AG10803 (cell line): ENCODE measurements at places on chromosomes 4 and X.
A peak's percentile ranks its signal among the peaks of the same experiment; 100 is the strongest.

DNA sequence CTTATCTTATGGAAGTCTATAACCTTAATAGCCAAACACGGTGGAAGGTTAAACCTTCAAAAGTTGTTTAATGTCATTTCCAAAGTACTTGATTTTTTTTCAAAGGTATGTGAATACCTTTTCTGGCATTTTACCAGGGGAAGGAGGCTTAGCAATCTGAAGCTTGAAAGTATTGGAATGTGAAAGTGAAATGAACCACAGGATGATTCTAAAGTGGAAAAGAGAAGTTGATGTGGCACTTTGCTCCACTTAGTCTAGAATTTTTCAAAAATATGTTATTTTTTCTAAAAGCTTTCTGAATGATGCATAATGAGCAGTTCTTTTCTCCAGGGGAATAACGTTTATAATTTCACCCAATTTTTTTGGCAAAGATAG lies 19.2 kb downstream of the PI4K2B start:
- DNase-seq = no peak

GRCh38 chr4:172305698-172306097 lies 492.5 kb downstream of the GALNTL6 start:
- no peak for DNase-seq

DNA sequence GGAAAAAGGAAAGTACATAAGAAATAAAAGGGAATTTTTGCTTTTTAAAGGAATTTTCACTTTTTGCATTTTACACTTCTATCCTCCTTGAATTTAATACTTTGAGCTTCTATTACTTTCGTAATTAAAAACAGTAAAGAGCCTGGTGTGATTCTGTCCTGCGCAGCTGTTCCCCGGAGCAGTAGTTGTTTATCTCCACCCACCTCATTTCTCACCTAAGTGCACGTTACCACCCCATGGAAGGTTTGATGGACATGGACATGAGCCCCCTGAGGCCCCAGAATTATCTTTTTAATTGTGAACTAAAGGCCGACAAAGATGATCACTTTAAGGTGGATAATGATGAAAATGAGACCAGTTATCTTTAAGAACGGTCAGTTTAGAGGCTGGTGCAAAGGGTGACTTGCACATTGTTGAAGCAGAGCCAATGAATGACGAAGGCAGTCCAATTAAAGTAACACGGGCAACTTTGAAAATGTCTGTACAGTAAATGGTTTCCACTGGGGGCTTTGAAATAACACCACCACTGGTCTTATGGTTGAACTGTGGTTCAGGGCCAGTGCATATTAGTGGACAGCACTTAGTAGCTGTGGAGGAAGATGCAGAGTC lies 52.1 kb upstream of the TEX13D start:
- DNase-seq = no peak

GRCh38 chrX:24728530-24728929 lies 34.8 kb downstream of the POLA1 start:
- DNase-seq = no peak

- no peak for DNase-seq
Measured at GRCh38 chr4:79495447-79495846, 87.4 kb upstream of the GK2 start.

GRCh38 chr4:150964754-150965153 lies 50.3 kb downstream of the LRBA start:
- no peak for DNase-seq

- DNase-seq = no peak
Measured at GRCh38 chrX:11611965-11612364, 53.8 kb downstream of the ARHGAP6 start.

DNA sequence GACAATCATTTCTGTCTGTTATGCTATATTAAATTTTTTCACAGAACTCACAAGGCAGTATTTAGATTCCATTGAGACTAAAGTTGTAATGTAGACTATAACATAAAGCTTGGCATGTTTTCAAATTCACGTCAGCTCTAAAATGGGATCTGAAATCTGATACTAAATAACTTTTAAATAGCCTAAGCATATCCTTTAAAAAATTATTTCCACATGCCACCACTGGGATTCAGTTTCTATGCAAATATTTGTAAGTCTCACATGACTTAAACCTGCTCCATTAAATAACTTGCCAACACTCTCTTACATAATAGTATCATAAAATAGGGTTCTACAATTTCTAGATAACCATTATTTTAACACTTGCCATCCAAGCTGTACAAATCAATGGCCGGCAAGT lies 32.4 kb downstream of the KLHL8 start:
- peak; percentile 18 for DNase-seq

DNA sequence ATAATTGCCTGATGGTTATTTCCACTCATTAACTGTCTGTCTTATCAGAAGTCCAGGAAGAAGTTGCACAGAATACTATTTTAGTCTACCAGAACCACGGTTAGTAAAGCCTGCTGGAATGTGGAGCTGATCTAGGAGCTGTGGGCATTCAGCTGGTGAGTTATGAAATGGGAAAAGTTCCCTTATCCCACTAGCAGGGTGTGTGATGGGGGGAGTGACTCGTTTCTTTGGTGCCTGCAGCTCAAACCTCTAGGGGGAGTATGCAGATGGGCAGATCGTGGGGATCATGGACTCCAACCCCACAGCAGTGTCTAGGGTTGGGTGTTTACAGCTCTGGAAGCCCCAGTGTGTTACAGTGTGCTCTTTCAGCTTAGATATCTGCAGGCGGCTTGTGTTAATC lies 305.7 kb upstream of the BOD1L1 start:
- DNase-seq = peak; percentile 61

DNA sequence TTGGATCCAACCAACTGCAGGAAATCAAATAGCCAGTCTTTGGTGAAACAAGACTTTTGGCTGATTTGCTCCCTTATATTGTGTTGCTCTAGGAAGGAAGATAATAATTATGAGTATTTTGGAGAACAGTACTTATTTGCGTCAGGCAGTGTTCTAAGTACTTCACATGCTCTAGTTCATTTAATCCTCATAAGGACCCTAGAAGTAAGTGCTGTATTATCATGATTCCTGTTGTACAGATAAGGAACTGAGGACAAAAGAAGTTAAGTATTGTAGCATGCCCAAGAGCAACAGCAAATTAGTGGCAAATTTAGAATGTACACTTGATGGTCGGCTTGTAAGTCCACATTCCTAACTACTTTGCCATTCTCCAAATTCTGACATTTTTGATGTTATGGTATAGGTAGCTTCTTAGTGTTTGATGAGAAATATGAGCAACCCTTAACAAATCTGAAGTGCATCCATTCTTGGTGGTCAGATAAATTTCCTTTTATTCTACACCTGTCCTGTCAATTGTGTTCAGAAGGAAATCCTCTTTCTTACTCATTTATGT lies 72.0 kb downstream of the SPRY1 start:
- DNase-seq = no peak

- no peak for DNase-seq
Measured at GRCh38 chr4:123444290-123444731, 47.7 kb downstream of the SPRY1 start.

GRCh38 chrX:101550751-101551379 lies 518 bp downstream of the ARMCX1 start:
- peak; percentile 31 for DNase-seq

- no peak for DNase-seq
Measured at GRCh38 chr4:24807611-24808010, 12.2 kb downstream of the SOD3 start.

- DNase-seq = no peak
Measured at GRCh38 chrX:133864236-133864635, 121.2 kb downstream of the GPC3 start.

- DNase-seq = peak; percentile 23
Measured at GRCh38 chr4:152735396-152735859, 44.1 kb downstream of the TIGD4 start.

GRCh38 chr4:38241541-38241940 lies 281.3 kb downstream of the PTTG2 start:
- no peak for DNase-seq

- DNase-seq = peak; percentile 20
Measured at GRCh38 chr4:121278811-121279368, 101.9 kb downstream of the QRFPR start.

DNA sequence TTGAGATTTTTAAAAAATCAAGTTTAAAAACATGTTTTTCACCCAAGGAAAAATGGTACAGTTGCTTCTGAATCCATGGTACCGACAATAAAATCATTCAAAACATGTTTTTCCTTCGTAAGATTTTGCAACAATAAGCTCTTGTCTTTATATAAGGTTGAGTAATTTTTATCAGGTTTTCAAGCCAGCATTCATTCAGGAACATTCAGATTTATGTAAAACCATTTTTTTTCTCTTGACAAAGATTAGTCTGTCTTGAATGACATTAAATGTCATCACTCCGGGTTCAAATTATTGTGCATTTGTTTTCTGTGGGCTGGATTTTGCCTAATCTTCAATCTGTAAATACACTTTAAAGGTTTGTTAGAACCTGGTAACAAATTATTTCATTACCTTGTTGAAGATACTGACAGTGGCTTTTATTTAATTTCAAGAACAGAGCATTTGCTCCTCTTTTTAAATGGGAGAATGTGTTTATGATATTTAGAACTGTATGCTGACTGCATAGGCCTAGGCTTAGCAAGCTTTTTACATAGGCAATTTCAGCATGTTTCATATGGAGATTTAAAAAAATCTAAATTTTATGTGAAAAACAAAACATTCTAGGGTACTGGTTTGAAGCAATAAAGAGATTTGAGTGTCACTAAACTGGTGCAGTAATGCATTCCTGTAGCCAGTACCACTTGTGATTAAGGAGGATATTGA lies 336.4 kb upstream of the HAND2 start:
- DNase-seq = no peak

GRCh38 chrX:135914404-135914803 lies 20.9 kb downstream of the SAGE1 start:
- DNase-seq = no peak

DNA sequence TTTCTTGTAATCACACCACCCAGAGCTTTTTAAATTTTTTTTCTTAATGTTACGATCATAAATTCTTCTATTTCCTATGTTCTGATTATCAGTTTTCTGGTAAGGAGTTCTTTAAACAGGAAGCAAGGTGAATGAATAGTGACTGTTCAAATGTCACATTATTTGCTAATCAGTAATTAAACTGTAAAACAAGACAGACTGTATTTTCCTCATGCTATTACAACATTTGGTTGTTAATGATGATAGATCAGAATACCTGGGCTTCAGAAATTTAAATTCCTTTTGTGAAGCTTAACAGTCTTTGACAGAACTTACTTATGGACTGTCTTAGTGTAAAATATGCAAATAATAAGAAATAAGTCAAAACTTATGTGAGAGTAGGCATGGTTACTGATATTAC lies 41.4 kb downstream of the CLCN3 start:
- no peak for DNase-seq

DNA sequence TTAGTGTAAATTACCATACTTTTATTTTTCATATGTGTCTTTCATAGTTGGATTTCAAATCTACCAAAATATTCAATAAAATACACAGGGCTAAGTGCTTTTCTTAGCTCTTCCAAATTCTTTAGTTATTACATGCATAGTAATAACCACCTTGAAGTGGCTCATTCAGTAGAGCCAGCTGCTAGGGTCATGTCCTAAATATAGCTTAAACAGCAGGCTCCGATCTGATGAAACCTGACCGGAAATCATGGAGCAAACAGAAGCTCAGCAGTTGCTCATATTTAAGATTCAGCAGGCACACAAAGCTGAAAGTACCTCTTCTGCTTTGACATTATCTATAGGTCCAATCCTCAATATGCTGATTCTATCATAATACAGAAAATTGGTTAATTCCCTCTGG lies 1470.4 kb downstream of the ADGRL3 start:
- no peak for DNase-seq

- no peak for DNase-seq
Measured at GRCh38 chr4:9943761-9944160, 77.5 kb downstream of the SLC2A9 start.

GRCh38 chrX:14528629-14529289 lies 577 bp upstream of the GLRA2 start:
- DNase-seq = peak; percentile 45

- DNase-seq = peak; percentile 66
Measured at GRCh38 chr4:23945451-23946017, 55.7 kb upstream of the PPARGC1A start.

DNA sequence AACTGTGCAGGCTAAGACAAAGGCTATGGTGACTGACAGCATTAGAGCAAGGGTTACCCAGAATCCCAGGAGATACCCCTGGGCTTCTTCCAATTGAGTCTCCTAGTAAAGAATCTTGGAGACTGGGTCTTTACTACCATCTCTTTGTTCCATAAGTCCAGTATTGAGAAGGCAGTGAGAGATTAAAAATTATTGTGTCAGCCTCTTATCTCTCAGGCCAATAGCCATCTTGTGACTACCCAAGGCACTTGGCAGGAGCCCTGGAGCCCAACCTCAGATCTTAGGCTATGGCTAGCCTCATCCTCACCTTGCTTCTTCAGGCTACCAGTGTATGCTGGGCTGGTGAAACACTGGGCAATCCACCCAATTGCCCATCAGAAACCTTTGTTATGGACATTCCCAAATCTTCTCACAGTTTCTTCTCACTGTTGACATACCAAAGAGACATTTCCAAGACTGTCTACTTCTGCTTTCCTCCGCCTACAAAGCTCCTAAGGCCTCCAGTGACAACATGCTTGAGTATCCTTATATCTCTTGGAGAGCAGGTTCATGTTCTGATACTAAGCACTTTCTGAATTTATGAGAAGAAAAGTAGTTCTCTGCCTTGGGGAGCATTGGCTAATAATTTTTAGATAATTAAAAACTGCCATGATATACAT lies 76.3 kb upstream of the STIM2 start:
- DNase-seq = no peak

DNA sequence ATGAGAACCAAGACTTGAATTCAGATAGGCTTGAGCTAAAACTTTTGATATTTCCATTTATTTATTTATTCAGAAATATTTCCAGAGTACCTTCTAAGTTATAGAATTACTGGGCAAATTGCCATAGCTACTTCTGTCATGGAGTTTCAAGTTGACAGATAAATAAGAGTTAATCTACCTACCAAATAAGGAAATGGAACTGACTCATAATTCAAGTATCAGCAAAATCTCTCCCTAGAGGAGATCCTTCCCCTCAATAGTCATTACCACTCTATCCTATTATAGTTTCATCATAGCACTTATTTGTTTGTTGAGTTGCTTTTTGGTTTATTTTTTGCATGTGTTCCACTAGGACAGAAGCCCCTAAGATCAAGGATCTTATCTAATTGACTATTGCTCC lies 48.8 kb upstream of the CCSER1 start:
- no peak for DNase-seq

GRCh38 chr4:7115557-7116340 lies 47.9 kb upstream of the GRPEL1 start:
- DNase-seq = no peak

- DNase-seq = no peak
Measured at GRCh38 chr4:123524958-123525628, 128.5 kb downstream of the SPRY1 start.

DNA sequence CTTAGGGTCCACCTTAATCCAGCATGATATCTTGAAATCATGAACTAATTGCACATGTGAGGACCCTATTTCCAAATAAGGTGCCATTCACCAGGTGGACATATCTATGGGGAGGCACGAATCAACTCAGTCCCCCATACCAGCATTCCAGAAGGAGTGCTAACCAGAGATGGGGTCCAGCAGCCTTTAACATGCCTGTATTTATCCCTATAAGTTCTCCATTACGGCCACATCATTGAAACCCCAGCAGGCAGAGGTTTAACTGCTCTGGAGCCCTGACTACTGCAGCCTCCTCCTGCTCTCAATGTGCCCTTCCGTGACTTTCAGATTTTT lies 3.2 kb upstream of the ASMTL start:
- no peak for DNase-seq
